ENCODE measurements at places on chromosomes 1 and 21.

DNA sequence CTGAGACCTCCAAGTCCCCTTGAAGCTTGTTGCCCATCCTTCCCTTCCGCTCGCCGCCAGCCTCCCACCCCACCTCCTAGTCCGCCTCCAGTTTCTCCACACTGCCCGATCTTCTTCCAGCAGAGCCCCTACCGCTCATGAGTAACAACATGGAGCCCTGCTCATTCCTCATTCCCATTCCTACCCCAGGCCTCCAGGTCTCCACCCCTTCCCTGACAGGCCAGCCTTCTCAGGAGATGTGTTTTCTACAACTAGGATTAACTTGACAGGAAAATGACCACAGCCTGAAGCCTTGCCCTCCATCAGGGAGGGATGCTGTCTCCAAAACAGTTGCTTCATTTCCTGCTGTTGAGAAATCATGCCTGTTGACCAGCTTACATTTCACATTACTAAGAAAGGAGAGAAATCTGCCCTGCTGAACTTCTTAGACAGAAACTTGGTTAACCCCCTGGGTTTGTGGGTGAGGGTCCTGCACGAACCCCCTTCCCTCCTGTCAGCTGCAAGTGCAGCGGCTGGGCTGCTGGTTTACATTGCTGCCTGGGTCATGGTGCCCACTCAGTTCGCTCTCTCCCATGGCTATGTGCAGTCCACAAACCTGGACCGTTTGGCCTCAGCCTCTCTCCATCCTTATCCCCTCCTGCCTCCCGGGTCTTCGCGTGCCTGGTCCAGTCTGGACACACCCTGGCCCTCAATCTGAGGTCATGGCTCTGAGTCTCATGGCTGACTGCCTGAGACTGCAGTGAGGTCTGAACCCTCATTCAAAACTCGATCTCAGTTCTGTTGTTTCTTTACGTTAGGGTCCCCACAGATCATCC lies 16.1 kb upstream of the CHI3L1 start:
- no peak for DNase-seq

GRCh38 chr1:42964044-42964812 lies 5.6 kb upstream of the SLC2A1 start:
- no peak for DNase-seq

DNA sequence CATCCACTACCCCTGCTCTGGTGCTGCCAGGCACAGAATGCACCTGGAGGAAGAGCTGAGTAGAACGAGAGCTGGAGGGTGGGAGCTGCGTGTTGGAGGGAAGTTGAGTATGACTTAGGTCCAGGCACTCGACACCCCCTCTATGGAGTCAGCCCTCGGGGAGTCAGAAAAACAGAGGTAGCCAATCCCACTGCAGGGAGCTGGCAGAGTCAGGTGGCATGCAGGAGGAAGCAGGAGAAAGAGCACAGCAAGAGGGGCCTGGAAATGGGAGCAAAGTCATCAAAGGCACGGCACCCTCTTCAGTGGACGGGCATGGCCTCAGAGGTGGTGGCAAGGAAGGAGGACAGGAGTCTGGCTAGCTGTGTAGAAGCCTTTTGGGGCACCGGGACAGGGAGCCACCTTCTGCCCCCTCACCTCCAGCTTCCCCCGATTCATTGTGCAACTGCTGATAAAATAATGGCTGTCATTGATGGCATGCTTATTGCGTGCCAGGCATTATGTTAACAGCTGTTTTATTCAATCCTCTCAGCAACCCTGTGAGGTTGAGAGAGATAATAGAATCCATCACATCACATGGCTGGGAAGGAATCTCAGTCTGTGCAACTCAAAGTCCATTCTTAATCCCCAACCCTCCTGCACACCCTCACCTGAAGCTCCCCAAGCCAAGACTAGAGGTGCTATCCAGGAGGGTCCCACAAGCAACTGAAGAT lies 42.0 kb downstream of the C1orf198 start:
- DNase-seq, result no peak

GRCh38 chr1:151942882-151943281 lies 33.6 kb upstream of the THEM4 start:
- DNase-seq, result no peak

GRCh38 chr1:223695941-223696340 lies 16.4 kb upstream of the CAPN2 start:
- no peak for DNase-seq

- DNase-seq, result no peak
Measured at GRCh38 chr1:157415661-157416060, 136.7 kb downstream of the FCRL5 start.

- no peak for DNase-seq
Measured at GRCh38 chr1:81731989-81732388, 68.7 kb upstream of the ADGRL2 start.

- DNase-seq, result no peak
Measured at GRCh38 chr1:21663951-21664805, 5.0 kb downstream of the RAP1GAP start.

GRCh38 chr1:47593013-47593568 lies 155.2 kb downstream of the FOXD2 start:
- no peak for DNase-seq

DNA sequence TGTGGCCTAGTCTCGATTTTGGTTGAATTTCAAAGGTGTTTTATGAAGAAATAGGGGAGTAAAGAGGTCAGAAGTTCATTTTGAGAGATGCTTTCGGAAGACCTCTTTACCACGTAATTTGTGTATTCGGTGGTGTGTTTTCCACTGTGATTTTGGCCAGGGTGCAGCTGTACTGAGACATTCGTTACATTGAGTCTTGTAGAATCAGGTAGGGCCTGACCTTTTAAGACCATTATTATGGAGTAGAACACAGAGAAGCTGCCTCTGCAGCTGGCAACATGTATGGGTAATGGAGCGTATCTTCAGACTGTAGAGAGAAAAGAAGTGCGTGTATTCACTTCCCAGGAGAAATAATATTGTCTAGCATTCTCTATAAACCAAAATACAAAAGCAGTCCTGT lies 326.5 kb downstream of the PDE4B start:
- no peak for DNase-seq

GRCh38 chr1:181133969-181134418 lies 45.5 kb downstream of the IER5 start:
- DNase-seq, result no peak

- no peak for DNase-seq
Measured at GRCh38 chr1:55589671-55590297, 374.6 kb upstream of the USP24 start.

DNA sequence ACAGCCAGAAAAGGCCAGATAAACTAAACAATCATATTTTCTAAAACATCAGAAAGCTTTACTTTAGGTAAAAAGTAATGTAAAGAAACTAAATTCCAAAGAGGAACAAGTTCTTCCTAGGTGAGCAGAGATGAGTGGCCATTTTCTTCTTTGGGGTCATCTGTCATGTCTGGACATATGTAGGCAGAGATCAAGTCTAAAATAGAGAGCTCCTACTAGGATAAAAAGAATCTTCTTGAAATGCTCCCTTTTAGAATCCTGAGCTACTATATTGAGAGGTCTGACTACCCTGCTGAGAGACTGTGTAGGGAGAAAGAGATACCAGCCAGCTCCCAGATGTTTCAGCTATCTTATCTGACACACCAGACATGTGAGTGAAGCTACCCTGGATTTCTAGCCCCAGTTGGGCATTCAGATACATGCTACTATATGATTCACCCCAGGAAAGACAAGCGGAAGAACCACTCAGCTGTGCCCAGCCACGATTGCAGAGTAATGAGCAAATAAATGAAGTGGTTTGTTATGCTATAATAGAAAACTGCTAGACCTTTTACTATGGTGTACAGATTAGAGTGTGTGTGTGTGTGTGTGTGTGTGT lies 80.1 kb downstream of the TTLL7 start:
- DNase-seq, result no peak

Data from stimulated activated CD4-positive, alpha-beta T cell treated with anti-CD3 and anti-CD28 coated beads, Interleukin-15, amount 100 ng/mL, for 1 hour (primary cell).